ENCODE measurements at places on chromosomes 6 and 20.

GRCh38 chr6:169087443-169088041 is 166.1 kb downstream of the THBS2 start:
- peak; percentile 54 for DNase-seq

DNA sequence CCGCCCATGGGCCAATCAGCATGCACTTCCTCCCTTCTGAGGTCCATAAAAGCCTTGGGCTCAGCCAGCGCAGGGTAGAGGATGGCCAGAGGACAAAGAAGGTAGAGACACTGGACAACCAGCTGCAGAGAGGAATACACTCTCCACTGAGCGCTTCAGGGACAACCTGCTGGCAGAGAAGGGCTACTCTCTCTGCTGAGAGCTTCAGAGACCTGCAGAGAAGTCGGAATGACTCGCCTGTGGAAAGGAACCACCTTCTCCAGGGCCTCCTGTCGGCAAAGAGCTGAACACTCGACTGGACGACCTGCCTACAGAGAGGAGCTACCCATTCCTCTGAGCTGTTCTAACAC is 31.4 kb upstream of the SLA2 start:
- no peak for DNase-seq

DNA sequence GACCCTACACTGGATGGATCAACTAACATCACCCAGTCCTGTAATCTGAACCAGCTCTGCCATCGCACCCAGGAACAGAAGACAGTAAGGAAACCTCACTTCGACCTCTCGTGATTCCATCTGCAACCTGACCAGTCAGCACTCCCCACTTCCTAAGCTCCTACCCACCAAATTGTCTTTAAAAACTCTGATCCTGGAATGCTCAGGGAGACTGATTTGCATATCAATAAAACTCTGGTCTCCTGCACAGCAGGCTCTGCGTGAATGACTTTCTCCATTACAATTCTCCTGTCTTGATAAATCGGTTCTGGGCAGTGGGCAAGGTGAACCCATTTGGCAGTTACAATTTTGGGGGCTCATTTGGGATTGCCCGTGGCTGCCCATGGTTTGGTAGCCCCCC is 18.3 kb upstream of the AGPAT4 start:
- no peak for DNase-seq

- DNase-seq: no peak
Measured at GRCh38 chr6:25457516-25457915, 178.3 kb downstream of the CARMIL1 start.

DNA sequence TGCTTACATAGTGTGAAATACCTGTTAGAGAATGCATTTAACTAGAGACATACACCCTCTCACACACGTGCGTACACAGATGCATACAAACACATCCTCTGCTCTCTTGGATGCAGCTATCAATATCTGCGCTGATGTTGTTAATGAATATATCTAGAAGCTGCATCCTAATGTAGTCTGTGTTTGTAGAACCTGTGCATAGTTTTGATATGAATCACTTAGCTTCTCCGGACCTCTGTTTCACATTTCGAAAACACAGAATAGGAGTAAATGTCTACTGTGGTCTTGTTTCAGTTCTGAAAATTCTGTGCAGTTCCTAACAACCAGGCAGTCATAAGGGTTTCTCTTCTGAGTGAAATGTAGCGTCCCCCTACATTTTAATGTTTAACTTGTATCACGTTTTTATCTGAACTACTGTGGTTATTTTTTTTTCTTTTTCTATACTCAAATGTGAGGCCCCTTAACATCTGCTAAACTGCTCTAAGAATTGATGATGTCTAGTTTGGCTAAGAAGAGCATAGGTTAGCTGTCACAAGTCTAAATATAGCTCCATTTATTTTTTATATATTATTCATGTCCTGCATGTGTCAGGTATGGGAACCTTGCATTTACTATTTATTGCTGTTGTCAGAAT is 254.5 kb downstream of the TMEM242 start:
- DNase-seq: no peak

DNA sequence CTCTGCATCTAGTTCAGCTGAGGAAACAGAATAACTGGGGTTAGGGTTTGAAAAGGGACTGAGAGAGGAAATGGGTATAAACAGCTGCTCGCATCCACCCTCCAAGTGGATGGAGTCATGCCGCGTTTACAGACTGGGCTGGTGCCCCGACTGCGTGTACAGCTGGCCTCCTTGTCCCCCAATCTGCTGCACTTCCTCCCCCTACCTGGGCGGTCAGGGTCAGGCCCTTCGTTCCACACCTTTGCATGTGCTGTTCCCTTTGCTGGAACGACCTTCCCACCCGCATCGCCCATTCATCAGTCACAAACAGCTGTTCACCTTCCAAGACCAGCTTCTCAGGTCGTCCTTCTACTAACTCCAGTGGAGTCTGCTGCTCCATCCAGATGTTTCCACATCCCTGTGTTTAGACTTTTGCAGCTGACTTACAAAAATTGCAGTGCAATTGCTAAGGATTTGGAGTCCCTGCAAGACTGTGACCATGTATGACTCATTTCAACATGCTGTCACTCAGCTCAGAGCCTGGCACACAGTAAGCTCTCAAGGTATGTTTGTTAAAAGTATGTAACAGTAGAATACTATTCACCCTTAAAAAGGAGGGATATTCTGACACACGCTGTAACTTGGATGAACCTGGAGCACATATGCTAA is 129.3 kb downstream of the DTNBP1 start:
- no peak for DNase-seq

DNA sequence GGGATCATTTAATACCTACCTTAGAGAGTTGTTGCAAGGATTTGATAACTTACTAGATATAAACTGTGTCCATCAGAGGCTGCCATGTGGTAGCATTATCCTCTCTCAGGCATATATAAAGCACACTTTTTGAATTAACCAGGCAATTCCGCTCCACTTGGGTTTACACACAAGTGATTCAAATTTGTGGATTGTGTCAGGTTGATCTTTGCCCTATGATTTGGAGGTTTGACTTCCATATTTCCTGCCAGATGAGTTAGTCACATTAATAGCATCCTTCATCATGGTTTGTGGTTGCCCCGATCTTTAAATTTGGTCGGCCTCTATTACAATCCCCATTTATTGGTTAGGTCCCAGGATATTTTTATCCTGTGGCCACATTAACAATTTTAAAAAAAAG is 44.8 kb upstream of the CTAGE9 start:
- DNase-seq: peak; percentile 59

All from AG08395 (cell line).